ENCODE measurements at places on chromosomes 7 and 10. TPM values are rescaled to one million over a fixed set of nuclear protein-coding genes. Genes with fewer than 3 reads are reported as not detected.

GRCh38 chr7:36048141-36048901 lies 104.7 kb upstream of the EEPD1 start:
- no peak for DNase-seq
- no peak overlapping the region for H3K4me3 ChIP-seq
- H3K4me1 ChIP-seq = peaks cover 22% of the 10 kb centered on the region
- no peaks in the 10 kb centered on the region for H3K36me3 ChIP-seq

GRCh38 chr10:126795318-126795717 lies 109.9 kb upstream of the DOCK1 start:
- H3K27me3 ChIP-seq = no peaks in the 10 kb centered on the region
- H3K4me1 ChIP-seq = no peaks in the 10 kb centered on the region
- no peak overlapping the region for H3K4me3 ChIP-seq

DNA sequence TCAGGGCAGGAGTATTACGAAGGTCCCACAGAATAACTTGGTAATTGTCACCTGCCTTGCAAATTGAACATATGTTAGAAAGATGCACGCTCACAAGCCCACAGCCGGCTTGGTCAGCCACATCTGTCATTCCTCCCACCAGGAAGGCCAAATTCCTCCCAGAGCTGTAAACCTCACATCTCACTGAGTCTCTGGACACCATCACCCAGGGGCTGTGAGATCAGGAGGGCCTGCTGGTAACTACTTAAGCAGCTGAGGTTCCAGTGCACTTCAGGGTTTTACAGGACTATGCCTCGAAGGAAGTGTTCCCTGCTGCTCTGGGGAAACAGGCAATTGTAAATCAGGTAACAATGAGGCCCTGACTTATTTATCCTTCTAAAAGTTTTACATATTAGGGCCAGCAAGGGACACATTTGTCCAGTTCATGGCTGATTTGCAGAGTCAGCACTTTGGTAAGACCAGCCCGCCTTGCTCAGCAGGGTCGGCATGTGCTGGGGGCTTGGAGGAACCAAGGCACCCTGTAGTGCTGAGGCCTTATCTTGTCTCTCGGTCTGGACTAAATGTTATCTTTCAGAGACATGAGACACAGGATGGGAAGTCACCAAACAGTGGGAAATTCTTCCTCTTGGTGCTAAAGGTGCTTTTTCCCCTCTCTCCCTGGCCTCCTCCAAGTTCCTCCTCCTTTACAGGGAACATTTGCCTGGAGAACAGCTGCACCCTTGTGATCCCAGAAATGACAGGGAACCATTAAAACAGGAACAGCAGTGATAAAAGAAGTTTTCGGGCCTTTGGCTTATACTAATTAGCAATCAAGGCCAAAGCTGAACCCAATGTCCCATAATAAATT lies 34.3 kb downstream of the PYROXD2 start:
- H3K27ac ChIP-seq = no peak overlapping the region
- H3K4me3 ChIP-seq = no peak overlapping the region
- H3K27me3 ChIP-seq = no peaks in the 10 kb centered on the region
- H3K4me1 ChIP-seq = no peaks in the 10 kb centered on the region
- no peaks in the 10 kb centered on the region for H3K36me3 ChIP-seq
- no peak for DNase-seq

- no peak overlapping the region for H3K4me3 ChIP-seq
- no peaks in the 10 kb centered on the region for H3K36me3 ChIP-seq
- H3K4me1 ChIP-seq = no peaks in the 10 kb centered on the region
- DNase-seq = no peak
Measured at GRCh38 chr10:105026566-105026965, 385.5 kb downstream of the SORCS3 start.

GRCh38 chr10:16787361-16787791 lies 29.8 kb downstream of the RSU1 start:
- no peaks in the 10 kb centered on the region for H3K4me1 ChIP-seq
- H3K27me3 ChIP-seq = no peaks in the 10 kb centered on the region
- DNase-seq = no peak
- no peak overlapping the region for H3K4me3 ChIP-seq

- no peaks in the 10 kb centered on the region for H3K36me3 ChIP-seq
- peaks cover 4% of the 10 kb centered on the region for H3K27me3 ChIP-seq
- H3K4me1 ChIP-seq = no peaks in the 10 kb centered on the region
- DNase-seq = no peak
Measured at GRCh38 chr7:93926800-93927199, 5.3 kb downstream of the GNG11 start.

Gene LRMDA
- 6.8 TPM for total RNA-seq

Data from hepatocyte (in vitro differentiated cells).